ENCODE measurements at places on chromosomes 13 and 19.

- no peak for DNase-seq
Measured at GRCh38 chr13:108996430-108996829, 367.0 kb downstream of the MYO16 start.

- DNase-seq = peak; percentile 27
Measured at GRCh38 chr19:36009220-36009619, 607 bp upstream of the SYNE4 start.

- no peak for DNase-seq
Measured at GRCh38 chr13:112940236-112940635, 28.8 kb upstream of the MCF2L start.

DNA sequence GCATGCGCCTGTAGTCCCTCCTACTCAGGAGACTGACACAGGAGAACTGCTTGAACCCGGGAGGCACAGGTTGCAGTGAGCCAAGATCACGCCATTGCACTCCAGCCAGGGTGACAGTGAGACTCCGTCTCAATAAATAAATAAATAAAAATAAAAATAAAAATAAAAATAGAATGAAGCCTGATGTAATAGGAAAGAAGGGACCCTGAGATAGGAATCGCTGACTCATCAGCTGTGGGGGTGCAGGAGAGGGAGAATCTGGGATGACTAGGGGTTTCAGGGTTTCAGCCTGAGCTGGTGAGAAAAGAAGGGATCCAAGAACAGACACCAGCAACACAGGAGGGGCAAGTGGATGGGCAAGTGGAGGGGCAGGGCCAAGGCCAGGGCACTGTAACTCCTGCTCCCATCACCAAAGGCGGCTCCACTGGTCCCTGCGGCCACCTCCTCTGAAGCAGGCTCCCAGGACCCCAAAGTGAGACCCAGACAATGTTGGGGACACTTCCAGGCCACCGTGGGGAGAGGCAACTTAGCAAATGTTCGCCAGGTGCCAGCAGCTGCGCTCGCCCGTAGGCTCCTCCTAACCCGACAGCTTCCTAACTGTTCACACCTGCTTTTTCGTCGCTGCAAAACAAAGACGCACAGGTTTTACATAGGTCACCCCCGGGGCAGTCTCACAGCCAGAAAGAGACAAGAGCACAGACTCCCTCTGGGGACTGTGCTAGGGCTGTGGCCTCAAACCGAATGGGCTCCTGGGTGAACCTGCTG is 1.2 kb downstream of the HAUS8 start:
- DNase-seq = no peak

GRCh38 chr13:95524264-95524901 is 28.1 kb upstream of the CLDN10 start:
- DNase-seq = no peak

DNA sequence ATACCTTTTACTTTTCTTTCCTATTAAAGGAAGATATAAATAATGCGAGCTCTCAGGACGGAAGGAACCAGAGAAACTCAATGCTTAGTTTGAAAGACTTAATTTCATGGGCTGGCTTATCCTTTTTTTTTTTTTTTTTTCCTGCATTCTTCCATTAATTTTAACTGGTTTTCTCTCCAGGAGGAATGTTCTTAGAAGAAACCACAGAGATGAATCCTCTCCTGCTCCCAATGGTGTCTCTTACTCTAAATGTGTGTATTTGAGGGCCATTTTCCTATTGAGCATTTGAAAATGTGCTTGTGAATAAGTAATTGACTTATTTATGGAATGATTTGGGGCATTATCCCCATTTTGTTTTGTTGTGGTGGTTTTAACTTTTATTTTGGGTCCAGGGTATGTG is 494.9 kb downstream of the FOXO1 start:
- DNase-seq = no peak

GRCh38 chr13:60226507-60226906 is 62.8 kb upstream of the DIAPH3 start:
- no peak for DNase-seq

DNA sequence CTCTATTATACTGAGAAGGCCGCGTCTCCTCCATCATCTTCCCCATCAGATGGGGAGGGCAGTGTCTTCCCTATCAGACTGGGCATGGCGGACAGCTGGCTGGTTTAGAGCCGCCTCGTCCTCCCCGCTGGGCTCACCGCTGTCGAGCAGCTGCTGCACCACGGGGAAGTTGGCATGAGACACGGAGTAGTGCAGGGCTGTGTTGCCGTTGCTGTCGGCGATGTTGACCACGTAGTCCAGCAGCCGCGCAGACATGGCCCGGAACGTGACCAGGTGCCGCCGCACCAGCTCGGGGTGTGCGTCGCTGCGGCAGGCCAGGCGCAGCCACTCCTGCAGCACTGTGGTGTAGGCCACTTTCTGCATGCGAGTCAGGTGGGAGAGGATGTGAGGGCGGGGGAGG is 18.8 kb upstream of the SPC24 start:
- DNase-seq = no peak

Data from GM04504 (cell line).